Thyroid gland (tissue), 4 donors: ENCODE measurements at places on chromosomes 1 and 21. TPM values are rescaled to one million over a fixed set of nuclear protein-coding genes. Genes with fewer than 3 reads are reported as not detected.

The PUM1 gene
- 118 TPM for total RNA-seq

The HCRTR1 gene
- 5.6 TPM for total RNA-seq

The EPHB2 gene
- total RNA-seq, result 27.3 TPM

The RSPO1 gene
- not detected for total RNA-seq

The PEX10 gene
- total RNA-seq, result 33.7 TPM

The ELF3 gene
- total RNA-seq, result 16.8 TPM

The OR2L3 gene
- total RNA-seq, result not detected

The CD1B gene
- total RNA-seq, result not detected

The KIF17 gene
- total RNA-seq, result 8.0 TPM

The GBP5 gene
- 1.0 TPM for total RNA-seq

The C1QC gene
- 62.9 TPM for total RNA-seq

The CA14 gene
- 0.22 TPM for total RNA-seq

The PTPN22 gene
- not detected for total RNA-seq

The SAMSN1 gene
- 2.0 TPM for total RNA-seq

The NEGR1 gene
- total RNA-seq, result 12.3 TPM
